Stimulated activated CD8-positive, alpha-beta memory T cell treated with anti-CD3 and anti-CD28 coated beads, Interleukin-2, amount 100 ng/mL, for 1 hour (primary cell): ENCODE measurements at places on chromosomes 7 and 10.

- no peak for DNase-seq
Measured at GRCh38 chr10:94219829-94220228, 142.9 kb downstream of the NOC3L start.

GRCh38 chr7:102849079-102849478 is 63.7 kb upstream of the LRRC17 start:
- DNase-seq = no peak

GRCh38 chr7:107394831-107395230 is 75.0 kb upstream of the GPR22 start:
- no peak for DNase-seq

- no peak for DNase-seq
Measured at GRCh38 chr7:26987338-26987737, 108.5 kb downstream of the HOXA1 start.

DNA sequence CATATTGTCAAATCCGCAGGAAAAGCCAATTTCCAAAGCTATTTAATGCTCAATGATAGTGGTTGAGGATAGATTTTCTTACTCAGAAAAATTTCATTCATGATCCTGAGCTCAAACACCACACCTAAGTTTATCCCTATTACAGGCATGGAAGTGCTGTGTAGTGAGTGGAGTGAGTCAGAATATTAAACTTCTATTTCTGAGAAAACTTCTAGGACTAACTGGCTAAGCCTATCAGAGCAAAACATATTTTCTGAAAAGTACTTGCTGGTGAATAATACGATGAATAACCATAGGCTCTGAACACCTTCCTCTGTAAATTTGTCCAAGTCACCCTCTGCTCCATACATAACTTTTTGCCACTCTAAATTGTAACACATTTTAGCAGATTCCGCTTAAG is 221.5 kb downstream of the SUGCT start:
- no peak for DNase-seq

DNA sequence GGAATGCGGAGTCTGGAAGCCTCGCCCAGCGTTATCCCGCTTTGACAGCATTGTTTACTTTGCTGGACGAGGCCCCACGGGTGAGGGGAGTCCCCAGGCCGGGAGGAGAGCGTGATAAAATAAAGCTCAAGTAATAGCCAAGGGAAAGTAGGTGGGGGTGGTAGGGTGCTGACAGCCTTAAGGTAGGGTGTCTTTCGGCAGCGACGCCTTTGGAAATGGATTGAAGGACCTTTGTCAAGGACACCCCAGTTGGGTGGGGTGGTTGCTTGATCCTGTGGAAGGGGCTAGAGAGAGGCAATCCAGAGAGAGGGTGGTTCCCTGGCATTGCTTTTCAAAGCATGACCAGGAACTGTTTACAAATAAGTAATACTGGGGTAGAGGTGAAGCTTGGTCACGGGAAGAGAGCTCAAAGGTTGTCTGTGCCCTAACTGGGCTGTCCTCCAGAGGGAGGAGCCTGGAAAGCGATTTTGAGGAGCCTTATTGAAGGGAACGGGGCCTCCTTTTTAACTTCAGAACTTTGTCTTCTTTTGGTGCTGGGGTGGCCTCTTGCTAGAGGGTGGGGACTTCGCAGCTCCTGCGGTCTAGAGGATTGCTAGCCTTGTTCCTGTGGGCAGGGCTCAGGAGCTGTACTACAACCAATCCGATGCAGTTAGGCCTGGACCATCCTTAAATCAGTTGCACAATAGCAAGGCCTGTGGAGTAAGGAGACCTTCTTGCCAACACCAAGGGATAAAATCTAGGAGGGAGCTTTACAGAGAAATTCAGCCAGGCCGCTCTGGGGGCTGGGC is 1.3 kb downstream of the EIF4EBP2 start:
- DNase-seq = no peak
